Activated CD4-positive, alpha-beta T cell treated with anti-CD3 and anti-CD28 coated beads, Interleukin-2, amount 10 ng/mL, durations not matched to agents 7 days and 5 days (primary cell): ENCODE measurements at places on chromosomes 16 and 17. TPM values are rescaled to one million over a fixed set of nuclear protein-coding genes. Genes with fewer than 3 reads are reported as not detected.
A peak's percentile ranks its signal among the peaks of the same experiment; 100 is the strongest.

DNA sequence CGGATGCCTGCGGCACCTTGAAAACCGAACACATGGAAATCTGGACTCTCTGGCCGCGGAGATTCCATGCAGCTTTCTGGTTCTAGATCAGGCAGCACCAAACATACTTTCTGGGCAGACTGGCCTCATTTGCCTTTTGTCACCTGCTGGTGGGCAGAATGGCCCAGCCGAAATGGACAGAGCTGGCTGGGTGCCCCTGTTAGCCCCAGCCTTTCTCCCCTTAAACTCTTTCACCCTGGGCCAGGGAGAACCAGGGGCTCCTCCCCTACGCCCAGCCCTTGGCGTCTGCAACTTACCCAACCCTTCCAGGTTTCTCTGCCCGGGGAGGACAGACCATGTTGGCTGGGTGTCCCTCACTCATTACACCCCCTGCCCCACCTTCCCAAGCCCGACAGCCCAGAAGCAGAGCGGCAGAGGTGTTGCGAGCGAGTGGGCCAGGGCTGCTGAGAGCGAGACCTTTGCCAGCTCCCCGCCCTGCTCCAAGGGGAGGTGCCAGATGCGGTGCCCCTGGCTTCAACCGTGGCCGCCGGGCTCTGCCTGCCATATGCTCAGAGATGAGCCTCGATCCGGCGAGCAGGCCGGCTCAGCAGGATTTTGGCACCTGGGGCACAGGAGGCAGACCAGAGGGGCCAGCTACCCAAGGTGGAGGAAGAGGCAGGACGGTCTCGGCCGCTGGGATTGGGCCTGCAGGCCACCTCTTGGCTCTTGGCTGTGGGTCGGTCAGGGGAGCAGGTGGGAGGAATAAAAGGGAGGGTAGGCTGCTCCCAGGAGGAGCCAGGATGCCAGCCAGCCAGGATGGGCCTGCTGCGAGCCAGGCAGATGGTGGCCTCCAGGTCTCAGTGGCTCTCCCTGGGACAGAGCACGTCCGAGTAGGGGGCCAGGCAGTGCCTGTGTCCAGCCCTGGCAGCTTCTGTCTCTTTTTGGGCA lies 191.3 kb downstream of the NTN1 start:
- no peak for DNase-seq

GRCh38 chr17:79702550-79703236 lies 28.1 kb upstream of the ENPP7 start:
- DNase-seq: no peak

DNA sequence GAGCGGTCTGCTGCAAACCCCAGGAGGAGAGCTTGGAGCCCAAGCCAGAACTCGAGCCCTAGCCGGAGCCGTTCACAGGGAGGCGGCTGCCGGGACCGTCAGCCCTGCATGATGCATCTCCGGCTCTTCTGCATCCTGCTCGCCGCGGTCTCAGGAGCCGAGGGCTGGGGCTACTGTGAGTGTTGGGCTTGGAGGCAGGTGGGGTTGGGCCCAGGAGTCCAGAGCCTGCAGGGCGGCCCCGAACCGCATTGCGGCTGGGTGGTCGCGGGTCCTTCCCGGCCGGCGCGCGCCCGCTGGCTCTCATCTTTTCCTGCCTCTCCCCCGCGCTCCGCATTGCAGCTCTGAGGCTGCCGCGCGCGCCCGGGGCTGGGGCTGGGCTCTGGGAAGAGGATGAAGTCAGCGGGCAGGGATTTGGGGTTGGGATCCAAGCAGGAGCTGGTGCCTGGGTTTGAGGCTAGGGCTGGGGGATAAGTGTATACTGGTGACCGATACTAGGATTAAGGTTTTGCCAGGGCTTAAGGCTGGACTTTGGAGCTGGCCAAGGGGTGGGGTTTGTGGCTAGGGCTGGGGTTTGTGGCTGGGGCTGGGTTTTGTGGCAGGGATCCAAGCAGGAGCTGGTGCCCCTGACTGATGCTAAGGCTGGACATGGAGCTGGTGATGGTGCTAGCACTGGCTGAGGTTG lies 532 bp downstream of the CNTNAP1 start:
- DNase-seq: no peak

CHP2 gene
- total RNA-seq: not detected

- no peak for DNase-seq
Measured at GRCh38 chr17:81854974-81855774, 5.2 kb downstream of the P4HB start.

GRCh38 chr17:11901931-11902330 lies 95.3 kb downstream of the ZNF18 start:
- no peak for DNase-seq

DNA sequence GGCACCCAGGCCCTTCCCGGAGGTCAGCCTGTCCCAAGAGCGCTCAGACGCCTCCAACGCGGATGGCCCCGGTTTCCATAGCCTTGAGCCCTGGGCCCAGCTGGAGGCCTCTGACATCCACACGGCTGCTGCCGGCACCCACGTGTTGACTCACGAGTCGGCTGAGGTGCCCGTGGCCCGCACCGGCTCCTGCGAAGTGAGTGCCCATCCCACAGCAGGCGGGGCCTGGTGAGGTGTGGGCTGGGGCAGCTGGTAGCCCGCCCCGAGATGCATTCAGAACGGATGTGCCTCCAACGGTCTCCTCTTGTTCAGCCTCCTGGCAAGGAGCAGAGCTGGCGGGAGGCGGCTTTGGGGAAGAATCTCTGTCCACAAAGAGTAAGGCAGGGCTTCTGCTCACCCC lies 2.7 kb downstream of the WDR90 start:
- no peak for DNase-seq

DNA sequence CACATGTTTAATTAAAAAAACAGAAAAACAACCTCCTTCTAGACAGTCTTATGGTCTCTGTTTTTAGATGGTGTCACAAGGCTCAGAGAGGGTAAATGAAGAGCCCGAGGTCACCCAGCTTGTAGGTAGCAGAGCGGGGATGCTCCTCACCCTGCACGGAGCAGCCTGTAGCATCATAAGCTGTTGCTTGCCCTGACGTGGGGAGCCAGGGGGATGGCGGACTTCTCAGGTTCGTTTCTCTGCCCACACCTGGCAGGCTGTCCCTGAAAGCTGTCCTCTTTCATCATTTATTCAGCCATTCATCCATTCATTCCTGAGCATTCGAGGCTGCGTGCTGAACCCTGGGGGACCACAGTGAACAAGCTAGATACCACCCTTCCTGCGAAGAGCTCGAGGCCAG lies 75.7 kb upstream of the KSR1 start:
- no peak for DNase-seq

DNA sequence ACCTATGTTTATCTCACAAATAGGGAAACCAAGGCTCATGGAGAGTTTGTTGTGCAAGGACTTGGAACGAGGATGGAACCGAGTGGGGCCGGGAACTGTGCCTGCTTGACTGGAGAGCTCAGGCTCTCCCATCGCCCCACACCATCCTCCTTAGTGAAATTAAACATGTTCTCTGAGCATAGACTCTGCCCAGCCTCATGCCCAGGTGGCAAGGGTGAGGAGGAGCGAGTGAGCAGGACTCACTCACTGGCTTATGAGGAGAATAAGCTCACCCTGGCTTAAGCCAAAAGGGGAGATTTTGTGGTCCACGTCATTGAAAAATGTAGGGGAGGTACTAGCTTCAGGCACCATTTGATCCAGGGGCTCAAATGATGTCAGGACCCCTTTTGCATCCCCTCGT lies 44.8 kb downstream of the NKD1 start:
- DNase-seq: no peak

- DNase-seq: peak; percentile 72
Measured at GRCh38 chr17:17119533-17119932, 77.3 kb downstream of the MPRIP start.

DNA sequence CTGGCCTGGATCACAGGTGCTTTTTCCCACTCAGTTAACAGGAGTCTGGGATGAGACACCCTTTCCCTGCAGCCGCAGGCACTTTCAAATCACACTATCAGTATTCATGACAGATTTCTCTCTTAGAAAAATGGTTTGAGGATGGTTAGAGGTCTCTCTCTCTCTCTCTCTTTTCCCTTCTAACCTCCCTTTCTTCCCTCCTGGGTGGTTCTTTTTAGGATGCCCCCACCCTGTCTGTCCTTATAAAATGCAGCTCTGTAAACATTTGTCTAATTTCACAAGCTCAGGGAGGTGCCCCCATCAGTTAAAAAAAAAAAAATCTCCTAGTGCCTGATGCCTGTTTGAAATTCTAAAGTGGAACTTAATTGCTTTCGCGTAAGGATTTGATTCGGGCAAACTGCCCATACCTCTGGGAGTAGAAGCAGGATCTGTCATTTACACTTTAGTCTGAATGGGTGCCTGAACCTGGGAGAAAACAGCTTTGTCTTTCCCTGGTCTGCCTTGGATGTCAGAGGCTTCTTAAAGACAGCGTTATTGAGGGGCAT lies 158.8 kb downstream of the CCDC182 start:
- no peak for DNase-seq

DNA sequence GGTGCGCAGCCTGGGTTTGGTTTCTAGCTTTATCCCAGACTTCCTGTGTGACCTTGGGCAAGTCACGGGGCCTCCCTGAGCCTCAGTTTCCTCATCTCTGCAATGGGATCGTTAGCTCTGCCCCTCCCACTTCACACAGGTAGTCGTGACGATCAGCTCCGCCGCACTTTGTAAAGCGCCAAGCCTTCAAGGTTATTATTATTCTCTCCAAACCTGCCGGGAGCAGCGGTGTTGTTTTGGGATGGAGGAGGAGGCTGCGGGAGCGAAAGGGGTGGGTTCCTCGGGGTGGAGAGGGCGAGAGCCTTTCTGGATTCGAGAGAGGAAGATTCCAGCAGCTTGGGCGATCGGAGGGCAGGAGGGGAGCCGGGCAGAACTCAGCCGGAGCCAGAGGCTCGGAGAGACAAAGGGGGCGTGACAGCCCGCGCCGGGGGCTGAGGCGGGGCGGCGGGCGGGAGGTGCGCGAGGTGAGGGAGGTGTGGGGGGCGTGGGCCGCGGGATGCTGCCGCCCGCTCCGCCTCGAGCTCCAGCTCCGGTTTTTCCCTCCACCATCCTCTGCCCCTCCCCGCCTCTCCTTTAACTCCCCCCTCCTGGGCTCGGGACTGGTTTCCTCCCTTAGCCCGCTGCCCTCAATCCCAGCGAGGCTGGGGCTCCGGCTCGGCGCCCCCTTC lies at the start of gene EFNB3:
TSS of gene EFNB3 (plus strand) at position 602 of the 668 bp plus-strand sequence. CDS start 397 bp downstream, outside the sequence.
- DNase-seq: no peak

DNA sequence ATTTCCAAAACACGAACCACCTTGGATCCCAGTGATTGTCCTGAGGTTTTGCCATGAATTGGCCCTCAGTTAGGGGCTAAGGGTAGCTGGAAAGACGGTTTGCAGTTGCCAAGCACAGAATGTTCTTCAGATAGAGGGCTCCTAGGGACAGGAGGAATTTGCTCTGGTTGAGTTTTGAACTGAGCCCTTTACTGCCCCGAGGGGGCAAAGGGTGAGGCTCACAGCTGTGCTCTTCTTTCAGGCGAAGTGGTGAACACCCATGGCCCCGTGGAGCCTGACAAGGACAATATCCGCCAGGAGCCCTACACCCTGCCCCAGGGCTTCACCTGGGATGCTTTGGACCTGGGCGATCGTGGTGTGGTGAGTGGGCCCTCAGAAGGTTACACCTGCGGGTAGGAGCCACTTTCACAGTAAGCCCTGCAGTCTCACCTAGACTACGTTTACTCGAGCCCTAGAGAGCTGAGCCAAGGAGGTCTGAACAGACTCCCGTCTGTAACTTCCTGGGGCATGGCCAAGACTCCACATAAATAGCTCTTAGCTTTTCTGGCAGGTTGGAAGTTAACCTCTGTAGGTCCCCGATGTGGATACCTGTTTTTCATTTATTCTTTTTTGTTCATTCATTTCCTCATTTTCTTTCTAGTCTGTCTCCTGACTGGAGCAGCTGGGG lies 32.5 kb downstream of the NMT1 start:
- DNase-seq: no peak

SHISA6 gene
- total RNA-seq: not detected

MAP3K14 gene
- total RNA-seq: 25.8 TPM

DNA sequence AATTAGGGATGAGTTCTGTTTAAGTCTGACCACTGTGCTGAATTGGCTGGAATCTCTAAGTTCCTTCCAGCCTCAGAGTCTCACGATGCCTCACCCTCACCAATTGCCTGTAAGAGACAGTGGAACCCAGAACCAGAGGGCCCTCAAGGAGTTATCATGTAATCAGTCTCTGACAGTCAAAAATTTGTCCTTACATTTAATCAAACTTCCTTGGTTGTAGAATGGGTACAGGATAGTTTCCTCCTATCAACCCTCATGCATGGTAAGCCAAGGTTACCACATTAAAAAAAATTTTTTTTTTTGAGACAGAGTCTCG lies 83.2 kb downstream of the CDK5R1 start:
- no peak for DNase-seq

DNA sequence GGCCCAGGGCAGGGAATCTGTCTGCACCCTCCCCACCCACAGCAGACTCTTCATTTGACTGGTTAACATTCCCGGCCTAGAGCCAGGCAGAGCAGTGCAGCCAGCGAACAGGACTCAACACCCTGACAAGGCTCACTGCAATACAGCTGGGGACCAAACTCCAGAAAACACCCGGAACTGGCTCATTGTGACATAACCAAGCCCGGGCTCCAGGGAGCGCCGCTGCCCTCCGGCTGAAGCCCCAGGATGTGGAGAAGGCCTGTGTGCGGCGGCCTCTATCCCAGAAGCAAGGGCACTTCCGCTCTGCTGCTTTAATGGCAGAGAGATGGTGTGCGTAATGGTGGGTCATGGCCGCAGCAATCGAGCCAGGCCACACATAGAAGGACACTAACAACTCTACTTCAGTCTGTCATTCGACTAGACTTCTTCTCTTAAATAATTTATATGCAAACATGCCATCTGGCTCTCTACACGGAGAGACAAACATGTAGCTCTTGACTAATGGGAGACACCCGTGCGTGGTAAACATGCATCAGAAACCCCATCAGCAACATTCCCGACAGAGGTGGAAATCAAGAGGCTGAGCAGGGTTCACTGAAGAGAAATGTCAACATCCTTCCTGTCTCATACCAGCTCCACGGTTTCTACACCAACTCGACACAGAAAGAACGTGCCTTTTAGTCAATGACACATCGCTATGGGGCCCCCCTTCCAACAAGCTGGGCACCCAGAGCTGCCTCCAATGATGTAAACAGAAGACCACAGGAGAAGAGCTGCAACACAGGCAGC lies 18.0 kb downstream of the KLHDC4 start:
- DNase-seq: no peak

EFCAB13 gene
- 3.5 TPM for total RNA-seq

GRCh38 chr16:84459941-84460405 lies 44.5 kb downstream of the MEAK7 start:
- no peak for DNase-seq

NEUROD2 gene
- not detected for total RNA-seq

TEX14 gene
- 0.50 TPM for total RNA-seq

- no peak for DNase-seq
Measured at GRCh38 chr16:50678531-50678930, 2.6 kb downstream of the SNX20 start.

DNA sequence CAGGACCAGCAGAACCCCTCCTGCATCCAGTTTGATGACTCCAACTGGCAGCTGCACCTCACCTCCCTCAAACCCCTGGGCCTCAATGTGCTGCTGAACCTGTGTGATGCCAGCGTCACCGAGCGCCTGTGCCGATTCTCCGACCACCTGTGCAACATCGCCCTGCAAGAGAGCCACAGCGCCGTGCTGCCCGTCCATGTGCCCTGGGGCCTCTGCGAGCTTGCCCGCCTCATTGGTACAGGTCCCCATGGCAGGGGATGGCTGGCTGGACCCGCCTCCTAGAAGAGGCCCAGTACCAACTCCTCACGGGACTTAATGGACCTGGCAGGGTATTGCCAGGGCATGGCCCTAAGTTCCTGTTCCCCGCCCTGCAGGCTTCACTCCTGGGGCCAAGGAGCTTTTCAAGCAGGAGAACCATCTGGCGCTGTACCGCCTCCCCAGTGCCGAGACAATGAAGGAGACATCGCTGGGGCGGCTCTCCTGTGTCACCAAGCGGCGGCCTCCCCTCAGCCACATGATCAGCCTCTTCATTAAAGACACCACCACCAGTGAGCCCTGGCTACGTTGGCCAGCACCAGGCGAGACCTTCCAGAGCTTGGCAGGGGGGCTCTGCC lies 22.7 kb downstream of the CASKIN2 start:
- DNase-seq: no peak
